H7 (cell line): ENCODE measurements at places on chromosomes 6 and 20.
A peak's percentile ranks its signal among the peaks of the same experiment; 100 is the strongest.

DNA sequence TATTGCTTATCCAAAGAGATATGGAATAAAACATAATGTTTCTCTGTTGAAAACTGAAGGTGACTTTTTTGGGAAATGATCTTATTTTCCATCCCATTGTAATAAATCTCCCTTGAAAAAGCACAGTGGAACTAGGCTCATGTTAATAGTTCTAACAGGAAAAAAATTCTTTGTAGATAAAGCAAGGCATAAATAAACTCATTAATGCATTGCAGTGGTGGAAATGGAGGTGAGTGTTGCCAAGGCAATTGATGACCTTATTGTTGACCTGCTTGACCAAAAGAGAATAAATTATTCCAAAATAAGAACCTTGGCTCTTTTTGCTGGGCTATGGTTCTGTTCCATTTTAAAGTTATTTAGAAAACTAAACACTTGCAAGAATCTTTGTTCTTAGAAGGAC is 55.2 kb downstream of the TRMT11 start:
- no peak for DNase-seq

- DNase-seq = no peak
These were observed 21.0 kb upstream of the STX16 start for GRCh38 chr20:58630063-58630462.

DNA sequence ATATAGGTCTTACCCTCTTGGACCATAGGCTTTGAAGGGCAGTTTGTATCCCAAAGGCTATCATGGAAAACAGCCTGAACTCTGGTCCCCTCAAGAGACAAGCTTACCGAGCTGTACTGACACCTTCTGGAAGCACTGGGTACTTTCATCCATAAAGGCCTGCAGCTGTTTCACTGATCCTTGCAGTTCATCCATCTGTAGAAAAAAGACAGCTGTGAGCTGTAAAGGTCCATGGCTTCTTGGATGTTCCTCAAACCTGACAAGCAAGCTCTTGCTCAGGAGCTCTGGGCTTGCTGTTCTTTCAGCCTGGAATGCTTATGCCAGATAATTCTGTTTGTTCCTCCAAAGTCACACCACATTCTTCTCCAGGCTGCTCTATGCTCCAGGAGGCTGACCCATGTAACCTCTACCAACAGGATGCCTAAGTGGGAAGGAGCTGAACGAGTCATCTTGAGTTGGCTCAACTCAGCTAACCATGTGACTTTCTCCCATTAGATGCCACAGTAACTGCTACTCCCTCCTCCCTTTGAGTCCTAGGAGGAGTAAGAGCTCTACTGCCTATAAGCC is 8.8 kb upstream of the NDRG3 start:
- DNase-seq = peak; percentile 71

- no peak for DNase-seq
These were observed 8.4 kb upstream of the HLA-A start for GRCh38 chr6:29933955-29934354.

GRCh38 chr6:141460743-141461484 is 671.8 kb upstream of the GJE1 start:
- no peak for DNase-seq

- DNase-seq = no peak
These were observed 147.1 kb downstream of the ARID1B start for GRCh38 chr6:156924246-156924645.

DNA sequence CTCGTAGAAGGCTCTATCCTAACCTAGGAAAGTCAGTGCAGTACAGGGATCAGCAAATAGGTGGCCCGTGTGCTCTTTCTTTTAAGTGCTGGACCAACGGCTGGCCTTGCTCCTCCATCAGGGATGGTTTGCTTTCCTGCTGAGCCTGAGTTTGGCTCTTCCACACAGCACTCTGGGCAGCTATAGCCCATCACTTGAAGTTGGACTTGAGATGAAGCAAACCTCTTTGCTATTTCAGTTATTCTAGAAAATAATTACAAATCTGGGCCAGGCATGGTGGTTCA is 66.9 kb upstream of the KCNK16 start:
- DNase-seq = peak; percentile 48

DNA sequence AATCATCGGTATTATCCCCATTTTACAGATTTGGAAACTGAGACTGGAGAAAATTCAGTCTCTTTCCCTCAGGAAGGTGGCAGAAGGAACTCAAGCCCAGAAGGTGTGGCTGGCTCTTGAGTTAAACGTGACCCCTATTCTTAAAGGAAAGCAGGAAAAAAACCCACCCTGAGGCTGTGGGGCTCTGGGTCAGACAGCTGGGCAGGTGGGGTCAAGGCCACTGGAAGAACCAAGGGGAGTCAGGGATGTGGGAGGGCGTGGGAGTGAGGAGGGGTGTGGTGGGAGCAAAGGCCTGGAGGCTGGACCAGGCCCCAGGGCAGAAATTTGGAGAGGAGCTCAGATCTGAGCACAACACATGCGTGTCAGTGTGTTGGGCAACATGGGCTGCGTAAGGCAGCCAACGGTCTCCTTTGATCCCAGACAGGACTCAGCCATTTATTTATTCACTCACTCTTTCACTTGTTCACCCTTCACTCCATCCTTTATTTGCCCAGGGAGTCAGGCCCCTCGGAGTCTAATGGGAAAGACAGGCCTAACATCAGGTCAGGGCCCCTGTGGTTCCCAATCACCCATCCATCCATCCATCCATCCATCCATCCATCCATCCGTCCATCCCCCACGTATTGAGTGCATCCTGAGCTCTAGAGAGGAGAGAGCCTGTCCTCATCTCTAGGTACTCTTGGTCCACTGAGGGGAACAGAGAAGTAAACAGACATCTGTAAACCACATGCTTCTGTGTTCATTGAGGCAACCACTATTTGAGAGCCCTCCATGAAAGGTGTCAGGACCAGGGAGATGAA is 165.0 kb downstream of the VEGFA start:
- DNase-seq = no peak

DNA sequence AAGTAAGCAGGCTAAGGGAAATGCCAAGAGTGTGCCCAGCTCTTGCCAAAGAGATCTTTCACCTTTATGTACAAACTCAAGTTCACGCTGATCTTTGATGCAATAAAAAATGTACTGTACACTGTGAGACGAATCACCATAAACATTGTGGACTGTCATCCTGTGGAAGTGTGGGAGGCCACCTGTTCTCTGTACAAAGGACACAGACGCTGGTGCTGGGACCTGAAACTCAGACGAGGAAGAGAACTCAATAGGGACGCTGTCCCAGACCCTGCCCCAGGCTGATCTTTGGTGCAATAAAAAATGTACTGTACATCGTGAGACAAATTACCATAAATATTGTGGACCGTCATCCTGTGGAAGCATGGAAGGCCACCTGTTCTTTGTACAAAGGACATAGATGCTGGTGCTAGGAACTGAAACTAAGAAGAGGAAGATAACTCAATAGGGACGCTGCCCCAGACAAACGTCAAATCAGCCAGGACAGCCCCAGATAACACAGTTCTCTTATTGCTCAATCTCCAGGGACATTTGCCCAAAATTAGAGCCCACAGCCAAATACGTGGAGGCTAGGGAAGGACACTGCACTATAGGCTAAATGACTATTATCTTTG is 312.7 kb upstream of the SGK1 start:
- DNase-seq = no peak
